Activated T-cell treated with anti-CD3 and anti-CD28 coated beads for 4 hours (primary cell): ENCODE measurements at places on chromosomes 4 and X.

- no peak for DNase-seq
Observed at GRCh38 chr4:55447108-55447708, 51.5 kb downstream of the TMEM165 start.

DNA sequence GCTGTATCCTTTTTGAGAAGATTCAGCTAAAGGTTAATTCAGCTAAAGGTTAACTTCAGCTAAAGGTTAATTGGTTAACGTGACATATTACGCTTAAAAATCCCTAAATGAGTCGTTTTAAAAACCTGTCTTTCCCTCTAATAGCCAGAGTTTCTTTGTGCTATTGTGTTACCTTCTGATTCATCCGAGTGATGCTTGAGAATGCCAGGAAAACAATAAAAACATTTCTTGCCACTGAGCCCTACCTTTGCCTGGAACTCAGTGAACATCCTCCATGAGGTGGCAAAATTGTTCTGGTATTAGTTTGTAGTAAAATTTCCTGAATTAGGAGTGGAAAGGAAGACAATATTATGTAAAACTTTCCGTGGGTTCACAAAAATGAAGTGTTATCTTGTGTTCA, 13.7 kb upstream of the TMPRSS11E start:
- DNase-seq, result no peak

- DNase-seq, result no peak
Observed at GRCh38 chr4:3613967-3614730, 81.9 kb upstream of the LRPAP1 start.

DNA sequence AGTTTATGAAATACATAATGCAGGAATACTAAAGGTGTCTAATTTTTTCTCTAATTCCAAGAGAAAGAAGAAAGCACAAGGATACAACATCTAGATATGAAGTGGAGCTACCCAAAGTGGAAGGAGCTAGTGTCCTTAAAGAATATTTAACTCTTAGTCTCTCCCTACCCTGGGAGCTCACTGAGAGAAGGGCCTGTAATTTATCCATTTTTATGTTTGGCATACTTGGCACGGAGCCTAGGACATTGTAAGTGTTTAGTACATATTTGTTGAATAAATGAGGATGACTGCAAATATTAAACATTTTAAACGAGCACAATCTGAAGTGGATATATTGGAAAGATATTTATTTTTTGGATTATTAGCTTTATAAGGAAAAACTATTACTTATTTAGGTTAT, 674.8 kb downstream of the IQCM start:
- no peak for DNase-seq

DNA sequence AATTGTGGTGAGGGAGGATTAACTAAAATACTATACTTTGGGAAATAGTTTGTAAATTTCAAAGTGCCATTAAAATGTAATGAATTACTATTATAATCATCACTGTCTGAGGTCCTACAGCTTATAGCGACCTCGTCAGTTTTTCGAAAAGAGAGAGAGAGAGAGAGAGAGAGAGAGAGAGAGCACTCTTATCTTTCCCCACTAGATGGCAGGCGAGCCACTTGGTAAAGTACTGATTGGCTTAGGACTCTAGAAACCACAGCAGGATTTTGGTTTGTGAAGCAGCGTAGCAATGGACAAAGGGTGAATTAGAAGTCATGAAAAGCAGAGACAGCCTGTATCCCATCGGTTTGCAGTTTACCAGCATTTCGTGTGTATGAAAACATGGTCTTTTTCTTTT, 52.5 kb downstream of the LINC00632 start:
- DNase-seq, result no peak

- DNase-seq, result no peak
Observed at GRCh38 chrX:20884565-20884964, 489.7 kb upstream of the CNKSR2 start.

- no peak for DNase-seq
Observed at GRCh38 chr4:53313510-53313909, 52.4 kb downstream of the SCFD2 start.

DNA sequence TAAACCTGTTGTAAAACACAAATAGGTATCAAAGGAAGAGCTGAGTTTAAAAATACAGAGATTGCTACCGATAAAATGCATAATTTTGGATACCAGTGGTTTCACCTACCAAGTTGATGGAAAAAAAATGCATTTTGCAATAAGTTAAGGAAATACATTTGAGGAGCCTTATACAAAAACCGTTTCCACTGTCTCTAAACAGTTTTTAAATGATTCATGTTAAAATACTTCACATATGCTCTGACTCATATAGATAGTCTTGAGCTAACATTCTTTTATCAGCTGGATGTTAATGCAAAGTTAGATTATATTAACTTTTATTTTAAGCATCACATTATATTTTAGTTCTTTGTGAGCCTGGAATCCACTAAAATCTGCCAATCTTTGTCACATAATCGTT, 50.6 kb upstream of the ANKRD17 start:
- DNase-seq, result no peak

- DNase-seq, result no peak
Observed at GRCh38 chr4:80538276-80538926, 202.9 kb downstream of the CFAP299 start.

DNA sequence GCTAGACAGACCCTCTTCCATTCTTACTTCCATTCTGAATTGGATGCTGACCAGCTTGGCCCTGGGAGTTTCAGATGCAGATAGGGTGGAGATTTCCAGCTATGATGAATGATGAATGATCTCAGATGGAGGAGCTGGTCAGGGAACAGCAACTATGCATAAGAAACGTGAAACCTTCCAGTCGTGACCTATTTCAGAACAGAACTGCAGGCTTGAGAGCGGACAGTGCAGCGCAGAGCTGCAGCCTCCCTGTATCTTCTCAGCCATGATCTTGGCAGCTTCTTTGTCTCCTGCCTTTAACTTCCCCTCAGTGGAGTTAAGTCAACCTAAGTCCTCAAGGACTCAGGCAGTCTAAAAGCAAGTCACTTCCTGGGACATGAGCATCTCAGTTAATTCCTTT, 43.3 kb upstream of the HAND2 start:
- DNase-seq, result no peak

DNA sequence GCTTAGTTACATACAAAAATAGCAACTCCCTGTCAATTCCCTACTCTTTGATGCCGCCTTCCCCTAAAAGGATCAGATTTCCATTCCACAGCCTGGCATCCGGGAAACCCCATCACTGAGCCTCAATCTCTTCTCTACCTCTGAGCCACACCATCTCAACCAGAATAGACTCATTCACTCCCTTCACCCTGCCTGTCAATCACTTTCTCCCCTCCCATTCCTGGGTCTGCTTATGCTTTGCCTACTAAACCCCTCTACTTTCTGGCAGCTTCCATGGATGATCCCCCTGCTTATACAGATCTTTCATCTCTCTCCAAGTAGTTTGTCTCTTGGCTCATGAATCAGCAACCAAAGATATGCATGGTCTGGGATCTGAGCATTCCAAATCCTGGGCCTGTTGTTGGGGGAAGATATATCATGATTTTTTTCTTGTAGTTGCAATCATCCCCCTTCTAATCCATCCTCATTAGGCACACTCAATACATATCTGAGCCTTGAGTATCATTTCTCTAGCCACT, 2.6 kb downstream of the AMER1 start:
- no peak for DNase-seq

GRCh38 chrX:437661-438390, 51.1 kb upstream of the PPP2R3B start:
- no peak for DNase-seq

DNA sequence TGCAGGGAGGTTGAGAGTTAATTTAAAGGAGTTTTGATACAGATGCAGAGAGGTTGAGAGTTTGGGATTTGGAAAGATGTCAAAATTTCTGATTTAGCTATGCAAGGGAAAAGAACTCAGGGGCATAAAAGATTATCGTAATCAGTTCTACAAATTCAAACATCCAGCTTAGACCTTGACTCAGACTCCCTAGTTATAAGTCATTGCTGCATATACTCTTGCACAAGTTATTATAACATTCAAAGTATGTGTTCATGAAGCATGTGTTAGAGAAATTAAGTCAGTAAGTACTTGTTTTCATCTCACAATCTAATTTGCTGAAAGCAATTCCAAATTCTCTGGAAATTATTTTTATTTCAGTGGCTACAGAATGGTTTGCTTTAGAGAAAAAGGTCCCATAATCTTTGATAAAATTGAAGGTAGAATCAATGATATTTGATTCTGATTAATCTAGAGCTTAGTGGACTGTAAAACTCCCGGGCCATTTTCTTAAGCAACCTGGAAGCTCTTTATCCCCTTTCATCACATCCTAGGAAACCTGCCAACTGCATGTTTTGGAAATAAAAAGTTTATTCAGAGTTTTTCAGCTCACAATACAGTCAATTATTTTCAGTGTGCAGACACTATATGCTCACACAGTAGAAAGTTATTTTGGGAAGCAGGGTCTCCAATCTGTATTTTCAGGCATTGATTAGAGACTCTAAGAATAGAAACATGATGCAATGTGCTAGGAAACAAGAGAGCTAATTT, 132.9 kb upstream of the SPANXC start:
- DNase-seq, result no peak

DNA sequence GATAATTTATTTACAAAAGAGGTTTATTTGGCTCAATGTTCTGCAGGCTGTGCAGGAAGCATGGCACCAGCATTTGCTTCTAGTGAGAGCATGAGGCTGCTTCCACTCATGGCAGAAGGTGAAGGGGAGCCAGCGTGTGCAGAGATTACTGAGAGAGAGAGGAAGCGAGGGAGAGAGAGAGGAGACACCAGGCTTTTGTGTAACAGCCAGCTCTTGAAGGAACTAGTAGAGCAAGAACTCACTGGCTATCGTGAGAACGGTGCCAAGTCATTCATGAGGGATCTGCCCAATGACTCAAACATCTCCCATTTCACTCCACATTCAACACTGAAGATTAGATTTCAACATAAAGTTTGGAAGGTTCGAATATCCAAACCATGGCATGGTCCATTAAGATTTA, 12.7 kb downstream of the GUCY1A1 start:
- no peak for DNase-seq

GRCh38 chr4:106318511-106318910, 2.2 kb downstream of the AIMP1 start:
- DNase-seq, result no peak

GRCh38 chrX:95350774-95351488, 1333.7 kb upstream of the DIAPH2 start:
- no peak for DNase-seq

DNA sequence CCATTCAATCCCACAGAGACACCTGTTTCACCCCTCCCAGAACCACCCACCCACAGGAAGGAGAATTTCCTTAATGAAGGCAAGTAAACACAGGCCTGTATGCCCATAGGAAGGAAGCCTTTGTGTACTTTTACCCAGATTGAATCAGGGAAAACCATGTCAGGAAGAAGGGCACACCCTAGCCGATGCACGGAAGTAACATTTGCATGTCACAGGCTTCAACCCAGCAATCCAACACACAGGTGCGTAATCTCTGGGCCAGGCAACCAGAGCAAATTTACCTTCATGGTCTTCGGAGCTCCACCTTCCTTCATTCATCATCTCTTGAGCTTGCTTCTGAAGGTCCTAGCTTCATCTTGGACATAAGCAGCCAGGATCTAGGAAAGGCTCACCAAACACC, 206.3 kb downstream of the SHROOM3 start:
- DNase-seq, result no peak

GRCh38 chr4:7058792-7059191, 9.1 kb downstream of the GRPEL1 start:
- no peak for DNase-seq

DNA sequence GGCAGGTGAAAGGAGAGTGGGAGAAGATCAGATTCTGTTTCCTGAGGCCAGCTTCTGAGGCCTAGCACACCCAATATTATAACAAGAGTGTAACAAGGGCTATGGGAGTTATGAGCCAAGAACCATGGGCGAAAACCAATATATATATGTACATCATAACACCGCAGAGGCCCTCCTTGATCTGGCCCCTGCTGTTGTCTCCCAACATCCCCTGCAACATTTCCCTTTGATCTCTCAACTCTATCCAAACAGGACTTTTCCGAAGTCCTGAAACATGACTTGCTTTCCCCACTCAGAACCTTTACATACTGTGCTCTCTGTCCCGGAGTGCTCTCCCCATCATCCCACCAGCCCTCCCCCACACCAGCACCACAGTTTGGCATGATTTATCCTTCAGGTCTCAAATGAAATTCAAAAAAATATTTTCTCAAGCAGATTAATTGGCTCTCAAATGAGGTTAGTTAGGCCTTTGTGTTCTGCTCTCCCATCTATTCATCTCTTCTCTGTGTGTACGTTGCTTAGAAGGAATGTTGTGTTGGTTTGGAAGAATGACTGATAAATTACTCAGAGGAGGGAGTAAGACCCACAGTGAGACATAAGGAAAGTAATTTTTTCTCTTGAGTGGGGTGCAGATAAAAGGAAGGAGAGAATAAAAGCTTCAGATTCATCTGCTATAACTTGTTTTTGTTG, 58.1 kb upstream of the SMIM10 start:
- no peak for DNase-seq

- DNase-seq, result peak; percentile 55
Observed at GRCh38 chrX:155263854-155264628, at the start of gene RAB39B. Gene RAB39B (minus strand): TSS chrX:155264491. CDS start chrX:155264288, 203 bp downstream.

DNA sequence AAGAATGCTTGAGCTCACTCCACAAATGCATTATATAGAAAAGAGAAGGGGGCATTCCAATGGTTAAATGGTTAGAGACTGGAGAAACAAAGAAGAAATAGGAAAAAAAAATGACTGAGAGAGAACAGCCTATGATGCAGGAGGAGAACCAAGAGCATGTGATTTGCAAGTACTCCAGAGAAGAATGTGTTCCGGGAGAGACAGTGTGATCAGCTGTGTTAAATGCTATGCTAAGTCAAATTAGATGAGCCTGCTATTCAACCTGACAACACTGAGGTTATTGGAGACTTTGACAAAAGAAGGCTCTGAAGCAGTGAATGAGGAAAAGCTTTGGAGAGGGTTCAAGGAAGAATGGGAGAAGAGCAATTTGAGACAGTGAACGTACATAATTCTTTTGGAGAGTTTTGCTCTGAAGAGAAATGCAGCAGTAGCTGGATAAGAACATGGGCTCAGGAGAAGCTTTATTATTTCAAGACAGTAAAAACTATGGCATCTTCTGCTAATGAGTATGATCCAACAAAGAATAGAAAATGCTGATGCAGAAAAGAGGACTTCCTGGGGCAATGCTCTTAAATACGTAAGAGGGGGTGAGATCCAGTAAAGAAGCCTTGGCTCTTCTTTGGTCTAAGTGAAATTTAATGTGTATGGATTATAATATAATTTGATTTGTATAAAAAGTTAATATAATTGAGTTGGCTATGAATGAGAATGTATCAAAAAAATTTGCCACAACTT, 66.3 kb downstream of the PPP3CA start:
- no peak for DNase-seq

- DNase-seq, result no peak
Observed at GRCh38 chrX:107723511-107723910, 52.1 kb downstream of the TSC22D3 start.
